ENCODE measurements at places on chromosomes 1 and 21.
A peak's percentile ranks its signal among the peaks of the same experiment; 100 is the strongest.

DNA sequence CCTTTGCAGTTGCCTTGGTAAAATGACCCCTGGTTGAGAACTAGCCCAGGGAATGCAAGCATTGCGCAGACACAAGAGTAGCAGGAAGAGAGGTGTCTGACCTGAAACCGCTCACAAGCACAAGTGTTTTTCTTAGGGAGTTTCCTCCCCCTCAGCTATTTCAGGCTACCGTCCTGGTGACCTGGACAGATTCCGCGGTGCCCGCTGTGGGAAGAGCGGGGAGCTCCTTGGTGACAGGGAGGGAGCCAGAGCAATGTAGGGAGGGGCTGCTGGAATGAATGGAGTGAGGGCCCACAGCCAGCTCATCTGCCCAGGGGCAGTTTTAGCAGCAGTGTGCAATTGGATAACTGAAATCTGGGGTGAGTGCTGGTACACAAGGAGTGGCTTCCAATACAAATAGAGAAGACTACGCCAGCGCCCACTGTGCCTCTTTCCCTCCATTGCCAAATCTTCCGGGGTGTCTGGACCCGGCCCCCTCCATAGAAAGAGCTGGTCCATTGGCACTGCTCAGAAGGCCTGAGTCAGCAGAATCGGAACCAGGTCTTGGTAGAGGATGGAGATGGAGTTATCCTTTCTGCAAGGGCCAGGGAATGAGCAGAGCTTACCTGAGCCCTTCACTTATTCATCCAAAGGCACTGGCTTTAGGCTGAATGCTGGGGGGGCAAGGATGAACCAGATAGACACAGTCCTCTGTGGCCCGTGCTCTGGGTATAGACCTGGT is 82.8 kb downstream of the TRABD2B start:
- no peak for DNase-seq

GRCh38 chr1:70486676-70487458 is 75.8 kb downstream of the CTH start:
- DNase-seq: no peak

DNA sequence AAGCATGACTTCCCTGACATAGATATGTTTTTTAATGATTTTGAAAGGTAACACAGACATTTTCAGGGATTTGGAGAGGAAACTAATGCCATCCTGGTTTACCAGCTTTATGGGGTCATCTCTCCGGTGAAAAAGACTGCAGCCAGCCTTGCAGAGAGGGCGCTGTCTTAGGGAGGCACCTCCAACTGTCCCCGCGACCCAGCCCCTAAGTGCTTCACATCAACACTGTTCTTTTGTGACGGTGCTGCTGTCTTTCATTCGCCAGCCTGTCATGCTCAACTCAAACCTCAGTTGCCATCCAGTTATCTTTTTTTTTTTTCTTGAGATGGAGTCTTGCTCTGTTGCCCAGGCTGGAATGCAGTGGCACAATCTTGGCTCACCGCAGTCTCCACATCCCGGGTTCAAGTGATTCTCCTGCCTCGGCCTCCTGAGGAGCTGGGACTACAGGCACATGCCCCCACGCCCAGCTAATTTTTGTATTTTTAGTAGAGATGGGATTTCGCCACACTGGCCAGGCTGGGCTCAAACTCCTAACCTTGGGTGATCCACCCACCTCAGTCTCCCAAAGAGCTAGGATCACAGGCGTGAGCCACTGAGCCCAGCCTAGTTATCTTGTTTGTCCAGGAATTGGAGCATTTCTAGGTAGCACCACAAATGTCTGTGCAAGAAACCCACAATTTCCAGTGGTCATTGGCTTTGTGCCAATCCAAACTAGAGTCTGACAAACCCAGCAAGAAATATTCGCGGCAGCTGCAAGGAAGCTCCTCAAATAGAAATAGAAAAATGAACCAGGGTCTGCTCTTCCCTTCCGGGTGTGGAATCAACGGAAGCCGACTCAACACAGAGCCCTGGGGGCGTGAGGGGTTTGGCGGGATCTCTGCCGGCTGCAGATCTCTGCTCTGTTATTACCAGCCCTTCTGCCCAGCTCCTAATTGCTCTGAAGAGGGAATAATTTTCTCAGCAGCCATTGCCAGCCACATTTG is 24.2 kb downstream of the PDE9A start:
- DNase-seq: peak; percentile 77

- no peak for DNase-seq
These were observed 1411.7 kb upstream of the B3GALT2 start for GRCh38 chr1:194598098-194598497.

GRCh38 chr1:203325418-203326091 is 20.2 kb downstream of the BTG2 start:
- DNase-seq: peak; percentile 98

- no peak for DNase-seq
These were observed 10.3 kb downstream of the DONSON start for GRCh38 chr21:33578214-33578613.

GRCh38 chr1:232378266-232379062 is 251.5 kb downstream of the SIPA1L2 start:
- DNase-seq: no peak

DNA sequence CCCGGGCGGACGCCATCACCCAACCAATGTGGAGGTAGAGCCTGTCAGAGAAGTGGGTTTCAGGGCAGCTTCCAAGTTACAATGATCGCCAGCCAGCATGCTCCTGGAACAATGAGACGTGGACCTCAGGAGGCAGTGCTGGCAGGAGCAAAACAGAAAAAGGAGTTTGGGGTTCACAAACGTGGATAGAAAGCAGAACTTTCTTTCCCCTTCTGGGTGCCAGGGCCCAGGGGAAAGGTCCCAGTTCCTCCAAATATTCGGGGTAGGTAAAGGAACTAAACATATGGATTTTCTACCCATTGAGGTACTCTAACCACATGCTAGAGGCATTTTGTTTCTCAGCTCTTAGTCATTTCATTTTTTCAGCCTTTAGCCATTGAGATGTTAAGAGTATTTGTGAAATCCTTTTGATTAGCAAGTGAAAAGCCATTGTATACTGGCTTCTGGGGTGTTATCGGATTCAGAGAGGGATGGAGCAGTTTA is 488.4 kb upstream of the ADGRL2 start:
- DNase-seq: no peak

GRCh38 chr1:212412374-212412773 is 2.3 kb downstream of the PACC1 start:
- no peak for DNase-seq

- DNase-seq: no peak
These were observed 69.2 kb upstream of the RGS2 start for GRCh38 chr1:192739476-192740184.

DNA sequence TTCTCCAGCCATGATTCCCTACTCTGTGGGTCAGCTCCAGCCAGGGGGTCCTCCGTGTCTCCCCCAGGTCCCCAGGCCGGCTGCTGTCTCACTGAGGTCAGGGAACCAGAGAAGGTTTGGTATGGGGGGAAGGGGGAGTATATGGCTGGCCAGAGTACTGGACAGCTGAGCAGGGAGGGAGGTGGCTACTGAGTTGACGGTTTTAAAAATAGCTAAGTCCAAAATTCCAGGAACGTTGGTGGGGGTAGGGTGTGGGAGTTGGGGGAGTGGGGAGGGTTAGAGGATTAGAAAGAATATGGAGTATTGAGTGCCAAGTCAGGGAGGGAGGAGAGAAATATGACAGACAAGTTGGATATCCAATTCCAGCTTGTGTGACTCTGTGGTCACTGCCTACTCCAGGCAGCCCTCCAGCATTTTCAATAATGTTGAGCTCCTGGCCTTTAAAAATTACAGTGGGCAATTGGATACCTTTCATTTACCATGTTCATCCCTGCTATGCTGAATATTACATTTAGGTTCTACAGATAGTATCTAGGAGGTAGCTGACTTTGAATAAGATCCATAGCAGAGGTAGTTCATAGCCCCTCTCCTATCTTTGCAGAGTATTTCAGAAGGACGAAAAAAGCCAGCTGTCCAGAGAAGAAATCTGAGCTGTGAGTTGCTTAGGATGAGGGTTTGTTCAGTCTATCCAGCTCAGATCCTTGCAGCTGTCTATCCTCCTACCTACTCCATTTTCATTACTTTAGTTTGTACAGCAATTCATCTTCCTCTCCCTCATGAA is at the start of gene HJV:
Gene HJV (minus strand): TSS at position 114 of the 781 bp plus-strand sequence. CDS start 1,504 bp downstream, outside the sequence.
- DNase-seq: no peak

DNA sequence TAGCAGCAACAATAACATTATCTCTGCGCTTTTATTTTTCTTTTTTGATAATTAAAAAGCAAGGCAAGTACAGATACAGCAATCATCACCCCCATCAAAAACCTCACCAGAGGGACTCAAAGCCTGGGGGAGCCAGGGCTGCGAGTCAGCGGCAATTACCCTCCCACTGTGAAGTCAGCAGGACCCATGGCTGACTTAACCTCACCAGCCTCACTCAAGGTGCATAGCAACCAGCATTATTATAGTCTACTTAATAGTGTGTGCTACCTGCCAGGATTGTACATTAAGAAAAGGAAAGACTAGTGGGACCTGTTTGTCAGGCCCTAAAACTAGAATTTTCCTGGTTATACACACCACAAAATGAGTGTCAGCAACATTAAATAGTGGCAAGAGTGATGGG is 28.9 kb upstream of the SERBP1 start:
- no peak for DNase-seq

GRCh38 chr1:110390692-110391245 is at the start of gene SLC16A4:
Gene SLC16A4, minus strand, starts transcription at chr1:110391026. Its CDS starts 1,703 bp downstream, at chr1:110389323.
- DNase-seq: no peak

DNA sequence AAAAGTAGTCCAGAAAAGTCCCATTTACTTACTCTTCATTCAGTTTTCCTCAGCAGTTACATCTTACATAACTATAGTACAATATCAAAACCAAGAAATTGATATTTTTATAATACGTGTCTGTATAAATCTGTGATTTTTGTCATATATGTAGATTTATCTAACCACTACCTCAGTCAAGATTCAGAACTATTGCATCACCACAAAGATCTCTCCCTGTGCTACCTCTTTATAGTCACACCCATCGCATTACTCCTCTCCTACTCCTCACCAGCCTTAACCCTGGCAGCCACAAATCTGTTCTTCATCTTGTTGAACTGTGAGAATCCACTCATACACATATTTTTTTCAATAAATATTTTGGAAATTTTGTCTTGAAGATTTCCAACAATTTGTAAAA is 72.5 kb downstream of the RALGPS2 start:
- DNase-seq: no peak

DNA sequence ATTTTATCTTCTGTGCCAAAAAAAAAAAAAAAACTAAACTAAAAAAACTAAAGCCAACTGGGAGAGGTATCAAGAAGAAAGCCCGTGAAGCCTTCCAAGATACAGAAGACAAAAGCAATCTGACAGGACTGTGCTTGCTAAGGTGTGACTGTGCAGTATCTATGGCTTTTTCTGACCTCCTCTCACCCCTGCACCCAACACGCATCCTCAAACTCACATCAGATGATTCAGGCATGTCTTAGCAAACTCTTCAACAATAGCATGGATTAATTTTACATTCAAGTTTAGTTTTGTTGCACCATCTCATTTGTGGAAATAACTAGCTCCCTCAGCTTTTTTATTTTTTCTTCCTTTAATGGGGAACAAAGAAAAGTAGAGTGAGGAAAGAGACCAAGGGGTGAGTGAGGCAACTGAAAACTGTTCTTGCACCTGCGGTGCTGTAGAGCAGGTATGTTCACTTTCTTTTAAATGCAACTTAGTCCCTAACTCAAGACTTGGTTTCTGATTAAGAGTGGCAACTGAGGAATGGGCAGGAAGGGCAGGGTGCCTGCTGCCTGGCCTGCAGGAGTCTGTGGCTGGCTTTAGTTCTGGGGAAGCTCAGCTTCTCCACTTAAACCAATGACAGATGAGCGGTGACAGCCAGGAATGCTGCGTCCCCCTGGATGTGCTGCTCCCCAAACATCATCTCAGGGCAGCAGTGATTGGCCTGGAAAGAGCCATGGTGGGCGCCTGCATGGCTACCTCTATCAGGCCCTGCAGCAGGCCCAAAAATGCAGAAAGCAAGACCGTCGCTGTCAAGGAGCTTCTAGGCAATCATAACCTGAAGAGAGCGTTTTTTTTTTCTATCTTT is 71.3 kb upstream of the LRRC8B start:
- DNase-seq: no peak

DNA sequence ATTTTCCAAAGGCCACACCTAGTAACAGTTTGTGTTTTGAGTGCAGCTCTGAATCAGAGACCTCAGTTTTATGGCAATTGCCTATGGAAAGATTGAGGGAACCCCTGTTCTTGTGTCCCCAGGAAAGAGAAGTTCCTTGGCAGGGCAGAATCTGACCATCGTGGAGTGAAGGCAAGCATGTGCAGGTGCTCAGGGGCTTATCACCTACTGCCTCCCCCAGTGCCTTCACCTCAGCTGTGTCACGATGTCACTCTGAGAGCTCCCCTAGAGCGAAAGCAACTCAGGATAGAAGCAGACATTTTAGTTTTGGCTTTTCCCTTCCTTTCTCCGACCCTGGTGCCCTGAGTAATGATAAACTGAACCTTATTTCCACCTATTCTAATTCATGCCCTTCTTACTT is 1.8 kb upstream of the SPRR1A start:
- no peak for DNase-seq

Measured in NCI-H1105 (cell line).